ENCODE measurements at places on chromosomes 16 and 17.

DNA sequence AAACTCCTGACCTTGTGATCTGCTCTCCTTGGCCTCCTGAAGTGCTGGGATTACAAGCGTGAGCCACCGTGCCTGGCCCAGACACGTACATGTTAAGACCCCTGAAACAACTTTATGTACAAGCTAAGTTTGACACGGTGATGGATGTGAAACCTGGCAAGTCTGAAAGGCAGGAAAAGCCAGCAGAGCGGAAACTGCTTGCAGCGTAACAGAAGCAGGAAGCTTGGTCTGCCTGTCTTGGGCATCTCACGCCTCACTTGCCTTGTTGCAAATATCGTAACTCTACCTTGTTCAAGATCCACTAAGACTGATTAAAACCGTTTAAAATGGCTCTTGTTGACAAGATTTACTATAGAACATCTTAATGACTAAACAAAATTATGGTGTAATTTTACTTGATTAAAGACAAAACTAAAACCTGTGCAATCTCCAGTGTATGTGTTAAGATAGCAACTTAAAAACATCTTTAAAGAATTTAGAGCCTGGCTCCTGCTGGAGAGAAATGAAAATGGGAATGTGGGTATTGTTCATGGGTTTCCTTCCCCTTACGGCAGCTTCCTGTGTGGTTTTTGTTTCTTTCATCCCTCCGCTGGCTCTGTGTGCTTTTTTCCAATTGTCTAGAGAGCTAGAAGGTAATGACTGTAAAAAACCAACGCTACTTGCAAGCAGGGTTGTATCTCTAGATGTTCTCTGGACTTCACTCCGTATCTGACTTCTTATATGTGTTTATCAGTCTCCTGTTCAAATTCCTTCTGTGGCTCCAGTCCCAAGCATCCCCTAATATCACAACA is 477.6 kb downstream of the XYLT1 start:
- DNase-seq = no peak

- DNase-seq = no peak
These were observed 59.5 kb downstream of the SLFN11 start for GRCh38 chr17:35313875-35314409.

- DNase-seq = no peak
These were observed 4.4 kb upstream of the RASL10B start for GRCh38 chr17:35726953-35727460.

DNA sequence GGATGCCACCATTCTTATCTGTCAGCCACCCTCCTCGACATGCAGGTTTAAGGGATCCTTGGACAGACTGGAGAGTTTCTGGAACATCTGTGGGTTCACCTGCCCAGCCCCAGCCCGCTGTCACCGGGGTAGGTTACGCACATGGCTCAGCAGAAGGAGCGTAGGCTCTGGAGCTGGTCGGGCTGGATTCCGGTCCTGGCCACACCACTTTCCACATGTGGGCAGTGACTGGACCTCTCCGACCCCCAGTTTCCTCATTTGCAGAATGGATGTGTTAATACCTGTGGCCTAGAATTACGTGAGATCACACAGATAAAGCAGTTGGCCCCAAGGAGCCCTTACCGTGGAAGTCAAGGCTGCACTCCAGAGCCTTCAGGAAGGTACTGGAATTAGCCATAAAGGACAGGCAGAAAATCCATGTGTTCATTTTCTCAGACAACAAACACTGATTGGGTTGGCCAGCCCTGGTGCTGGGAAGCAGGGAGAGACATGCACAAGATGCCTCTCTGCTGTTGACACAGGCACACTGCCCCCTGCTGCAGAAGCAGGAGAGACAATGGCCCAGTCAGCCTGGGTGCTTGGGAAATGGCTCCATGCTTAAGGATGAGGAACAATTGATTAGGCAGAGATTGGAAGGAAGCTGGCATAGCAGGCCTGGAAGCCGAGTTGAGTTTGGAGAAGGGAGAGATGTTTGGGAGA is 58.8 kb downstream of the SF3B3 start:
- no peak for DNase-seq

All from fibroblast of skin of right quadriceps (primary cell).